ENCODE measurements at places on chromosomes 6 and 20.

- DNase-seq, result no peak
These were observed 18.5 kb upstream of the UBR2 start for GRCh38 chr6:42545226-42545773.

DNA sequence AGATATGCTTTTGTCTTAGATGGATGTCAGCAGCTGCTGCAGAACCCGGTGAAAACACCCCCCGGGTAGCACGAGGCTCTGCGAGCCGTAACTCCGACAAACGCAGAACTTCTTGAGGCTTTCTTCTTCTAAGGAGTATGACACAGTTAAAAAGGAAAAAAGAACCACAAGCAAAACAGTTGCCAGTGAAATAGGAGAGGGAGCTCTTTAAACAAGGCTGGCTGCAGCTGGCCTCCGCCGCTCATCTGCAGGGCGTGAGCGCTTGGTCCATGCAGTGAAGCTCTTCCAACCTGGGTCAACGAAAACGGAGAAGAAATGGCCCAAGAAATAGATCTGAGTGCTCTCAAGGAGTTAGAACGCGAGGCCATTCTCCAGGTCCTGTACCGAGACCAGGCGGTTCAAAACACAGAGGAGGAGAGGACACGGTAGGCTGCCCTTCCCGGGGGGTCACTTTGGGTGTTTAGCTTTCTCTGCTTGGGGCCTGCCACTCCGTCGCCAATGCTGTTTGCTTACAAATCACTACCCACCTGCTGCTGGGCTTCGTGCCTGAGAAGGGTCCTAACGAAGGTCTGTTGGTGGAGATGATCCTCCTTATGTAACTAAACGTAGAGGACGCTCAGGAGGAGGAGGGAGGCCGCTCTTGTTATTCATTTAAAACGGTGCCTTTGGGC is 13.2 kb downstream of the SYTL3 start:
- no peak for DNase-seq

GRCh38 chr6:93454533-93454932 is 35.2 kb upstream of the EPHA7 start:
- no peak for DNase-seq

GRCh38 chr6:3421791-3422434 is 34.9 kb downstream of the SLC22A23 start:
- DNase-seq, result no peak

DNA sequence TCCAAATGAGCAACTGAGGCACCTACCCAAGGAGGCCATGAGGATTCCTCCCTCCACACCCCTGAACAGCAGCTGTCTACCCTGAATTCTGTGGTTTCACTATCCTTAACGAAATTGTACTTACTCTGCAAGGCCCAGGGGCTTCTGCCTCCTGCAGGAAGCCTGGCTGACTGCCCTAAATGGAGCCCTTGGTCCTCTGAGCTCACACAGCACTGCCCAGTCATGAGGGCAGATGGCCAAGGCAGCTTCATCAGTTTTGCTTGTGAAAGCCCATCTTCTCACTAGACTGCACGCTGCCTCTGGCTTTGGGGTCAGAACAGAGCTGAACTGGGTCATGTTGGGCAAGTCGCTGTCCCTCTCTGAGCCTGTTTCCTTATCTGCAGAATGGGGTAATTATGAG is 26.4 kb upstream of the SIRPA start:
- no peak for DNase-seq

Data from GM06990 (cell line).